ENCODE measurements at places on chromosomes 3 and 15. TPM values are rescaled to one million over a fixed set of nuclear protein-coding genes. Genes with fewer than 3 reads are reported as not detected.
A peak's percentile ranks its signal among the peaks of the same experiment; 100 is the strongest.

Gene ACAP2
- 74.6 TPM for total RNA-seq

Gene STRIT1
- not detected for total RNA-seq

Gene ESYT3
- total RNA-seq: 7.4 TPM

Gene IQCH
- total RNA-seq: 1.0 TPM

Gene COL6A6
- 0.07 TPM for total RNA-seq

- peak overlapping the region; percentile 65 for H3K4me3 ChIP-seq
- H3K4me1 ChIP-seq: peaks cover 57% of the 10 kb centered on the region
- no peak for DNase-seq
- no peaks in the 10 kb centered on the region for H3K36me3 ChIP-seq
These were observed 9.9 kb downstream of the FOXL2 start for GRCh38 chr3:138936741-138937689.

DNA sequence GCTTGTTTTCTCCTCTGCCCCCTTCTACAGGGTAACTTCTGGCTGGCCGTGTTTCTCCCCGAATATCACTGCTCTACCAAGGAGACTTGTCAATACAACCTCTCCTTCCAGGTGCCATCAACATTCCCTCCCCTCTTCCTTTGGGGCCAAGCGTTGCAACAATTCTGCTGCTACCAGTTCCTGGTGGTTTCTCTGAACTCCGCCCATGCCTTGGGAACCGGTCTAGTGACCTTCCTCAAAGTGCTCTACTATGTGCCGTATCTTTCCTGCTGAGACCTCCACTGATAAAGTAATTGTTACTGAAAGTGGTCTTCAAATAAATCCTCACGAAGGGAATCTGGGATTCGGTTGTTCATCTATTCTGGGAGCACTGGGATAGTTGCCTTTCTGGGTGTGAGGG, 26.2 kb downstream of the PCSK6 start:
- no peaks in the 10 kb centered on the region for H3K27me3 ChIP-seq
- H3K27ac ChIP-seq: no peak overlapping the region
- H3K4me1 ChIP-seq: no peaks in the 10 kb centered on the region

- no peaks in the 10 kb centered on the region for H3K4me1 ChIP-seq
- no peak for DNase-seq
- no peak overlapping the region for H3K4me3 ChIP-seq
- H3K27me3 ChIP-seq: no peaks in the 10 kb centered on the region
- no peak overlapping the region for H3K27ac ChIP-seq
These were observed 211.0 kb downstream of the TNIK start for GRCh38 chr3:171249245-171249644.

DNA sequence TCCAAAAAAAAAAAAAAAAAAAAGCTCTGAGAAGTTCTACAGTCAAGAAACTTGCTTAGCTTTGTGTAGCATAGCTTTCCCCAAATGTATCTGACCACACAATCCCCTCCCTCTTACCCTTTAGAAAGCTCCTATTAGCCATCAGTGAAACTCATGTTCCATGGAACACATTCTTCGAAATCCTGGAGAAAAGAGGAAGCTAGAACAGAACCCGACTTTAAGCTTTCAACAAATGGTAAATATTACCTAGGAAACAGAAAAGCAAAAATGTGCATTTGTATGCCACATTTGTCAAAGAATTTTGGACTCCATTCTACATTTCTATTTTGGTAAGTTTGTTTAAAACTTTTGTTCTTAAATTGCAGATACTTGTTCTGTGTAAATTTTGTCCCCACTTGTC, 17.4 kb upstream of the CRTC3 start:
- H3K4me1 ChIP-seq: 0 out of 2 replicates have a peak, but pooled peaks cover 4% of the 10 kb centered on the region
- DNase-seq: no peak
- no peak overlapping the region for H3K4me3 ChIP-seq
- no peaks in the 10 kb centered on the region for H3K27me3 ChIP-seq
- no peak overlapping the region for H3K27ac ChIP-seq

GRCh38 chr15:45376967-45377608, 1.3 kb downstream of the GATM start:
- H3K4me1 ChIP-seq: peaks cover 17% of the 10 kb centered on the region
- H3K4me3 ChIP-seq: peak overlapping the region; percentile 93
- DNase-seq: no peak
- H3K27ac ChIP-seq: no peak overlapping the region
- H3K36me3 ChIP-seq: no peaks in the 10 kb centered on the region

- H3K4me1 ChIP-seq: peaks cover 21% of the 10 kb centered on the region
- no peaks in the 10 kb centered on the region for H3K36me3 ChIP-seq
- H3K27ac ChIP-seq: no peak overlapping the region
- no peak overlapping the region for H3K4me3 ChIP-seq
These were observed 56.8 kb downstream of the NOX5 start for GRCh38 chr15:69071260-69071659.

DNA sequence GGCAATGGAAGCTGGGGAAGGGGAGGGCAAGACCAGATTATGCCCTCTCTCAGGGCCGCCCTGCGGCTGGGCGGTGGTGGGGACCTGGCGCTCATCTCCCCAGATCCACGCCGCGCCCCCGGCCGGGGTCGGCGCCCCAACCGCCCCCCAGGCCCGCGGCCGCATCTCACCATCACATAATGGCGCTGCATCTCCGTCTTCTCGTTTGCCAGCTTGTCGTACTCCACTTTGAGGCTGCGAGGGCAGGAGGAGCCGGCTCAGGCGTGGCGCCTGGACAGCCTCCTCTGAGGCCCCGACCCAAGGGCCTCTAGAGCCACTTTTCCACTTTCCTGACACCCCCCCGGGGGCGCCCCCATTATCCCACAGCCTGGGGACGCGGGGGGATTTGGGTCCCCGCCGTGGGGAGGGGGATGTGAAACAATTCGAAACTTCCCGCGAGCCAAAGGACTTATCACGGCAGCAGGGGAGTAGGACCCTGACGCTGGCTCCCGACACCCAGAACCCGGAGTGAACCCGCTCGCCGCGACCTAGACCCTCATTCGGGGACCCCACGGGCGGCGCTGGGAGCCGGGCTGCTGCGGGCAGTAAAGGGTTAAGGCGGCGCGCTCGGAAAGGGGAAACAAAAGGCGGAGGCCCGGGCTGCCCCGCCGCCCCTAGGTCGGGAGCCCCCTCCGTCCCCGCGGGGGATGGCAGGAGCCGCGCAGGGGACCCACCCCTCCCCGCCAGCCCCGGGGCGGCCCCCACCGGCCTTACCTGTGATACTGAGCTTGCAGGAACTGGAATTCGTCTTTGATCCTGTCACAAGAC, 2.1 kb downstream of the TLE3 start:
- peaks cover 45% of the 10 kb centered on the region for H3K27me3 ChIP-seq
- H3K4me3 ChIP-seq: peak overlapping the region; percentile 85
- no peaks in the 10 kb centered on the region for H3K36me3 ChIP-seq
- no peak overlapping the region for H3K27ac ChIP-seq
- DNase-seq: peak; percentile 86
